ENCODE measurements at places on chromosomes 11 and 22. TPM values are rescaled to one million over a fixed set of nuclear protein-coding genes. Genes with fewer than 3 reads are reported as not detected.

DNA sequence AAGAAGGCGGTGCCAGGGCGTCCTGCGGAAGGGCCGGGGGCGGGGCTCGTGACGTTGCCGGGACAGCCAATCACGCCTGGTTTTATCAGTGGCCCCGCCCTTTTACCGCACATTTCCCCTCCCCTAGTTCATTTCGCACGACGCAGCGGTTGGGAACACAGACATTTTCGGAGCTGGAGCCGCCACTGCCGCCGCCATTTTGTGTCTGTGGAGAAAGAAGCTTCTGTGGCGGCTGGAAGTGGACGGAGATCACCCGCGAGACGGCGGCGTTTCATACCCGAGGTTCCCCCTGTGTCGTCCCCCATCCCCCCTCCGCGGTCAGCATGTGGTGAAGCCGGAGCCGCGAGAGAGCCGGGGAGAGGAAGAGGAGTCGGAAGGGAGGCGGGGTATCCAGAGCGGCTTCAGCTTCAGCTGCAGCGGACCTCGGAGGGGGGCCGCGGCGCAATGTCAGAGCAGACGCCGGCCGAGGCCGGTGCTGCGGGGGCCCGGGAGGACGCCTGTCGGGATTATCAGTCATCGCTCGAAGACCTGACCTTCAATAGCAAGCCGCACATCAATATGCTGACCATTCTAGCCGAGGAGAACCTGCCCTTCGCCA is at the start of gene PCF11:
Gene PCF11, plus strand, starts transcription at position 136 of the 598 bp plus-strand sequence. Its CDS starts 309 bp downstream, at position 445.
- DNase-seq: no peak

GRCh38 chr11:75400146-75400865 is 988 bp downstream of the RPS3 start:
- DNase-seq: no peak

GRCh38 chr22:20885557-20886323 is 26.9 kb downstream of the SNAP29 start:
- peak; percentile 75 for DNase-seq

DNA sequence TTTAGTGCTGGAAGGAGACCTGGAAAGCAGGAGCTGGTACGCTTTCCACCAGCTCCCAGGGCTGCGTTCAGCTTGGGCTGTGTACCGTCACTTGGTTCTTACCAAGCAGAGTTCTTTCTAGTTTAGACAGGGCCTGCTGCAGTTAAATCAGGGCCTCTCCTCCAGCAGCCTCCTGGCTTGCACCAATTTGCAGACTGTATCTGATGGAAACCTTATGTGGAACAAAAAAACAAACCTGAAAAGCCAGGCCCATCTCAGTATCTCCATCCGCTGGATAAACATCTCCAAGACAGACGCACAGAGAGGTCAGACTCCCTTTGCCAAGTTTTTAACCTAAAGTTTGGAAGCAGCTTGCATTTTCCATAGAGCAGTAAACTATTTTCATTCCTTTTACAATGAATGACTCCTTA is 288.6 kb upstream of the SORL1-AS1 start:
- no peak for DNase-seq

GRCh38 chr11:104529213-104529612 is 365.3 kb upstream of the PDGFD start:
- DNase-seq: no peak

DNA sequence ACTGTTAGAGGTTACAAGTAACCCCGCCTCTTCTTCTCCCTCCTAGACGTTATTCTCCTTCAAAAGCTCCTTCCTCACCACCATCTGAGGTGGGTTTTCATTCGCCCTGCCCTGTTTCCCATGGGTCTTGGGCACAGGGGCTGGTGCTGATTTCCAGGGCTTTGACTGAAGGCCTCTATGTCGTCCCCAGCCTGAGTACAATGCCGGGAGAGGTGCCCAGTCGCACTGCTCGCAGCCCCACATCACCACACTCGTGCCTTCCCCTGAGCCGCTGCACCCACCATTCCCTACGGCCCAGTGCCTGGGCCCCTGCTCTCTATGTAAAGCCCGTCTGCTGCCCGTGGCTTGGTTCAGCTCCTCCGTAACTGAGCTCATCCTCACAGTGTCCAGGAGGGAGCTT is 169.8 kb downstream of the DSCAML1 start:
- no peak for DNase-seq

DNA sequence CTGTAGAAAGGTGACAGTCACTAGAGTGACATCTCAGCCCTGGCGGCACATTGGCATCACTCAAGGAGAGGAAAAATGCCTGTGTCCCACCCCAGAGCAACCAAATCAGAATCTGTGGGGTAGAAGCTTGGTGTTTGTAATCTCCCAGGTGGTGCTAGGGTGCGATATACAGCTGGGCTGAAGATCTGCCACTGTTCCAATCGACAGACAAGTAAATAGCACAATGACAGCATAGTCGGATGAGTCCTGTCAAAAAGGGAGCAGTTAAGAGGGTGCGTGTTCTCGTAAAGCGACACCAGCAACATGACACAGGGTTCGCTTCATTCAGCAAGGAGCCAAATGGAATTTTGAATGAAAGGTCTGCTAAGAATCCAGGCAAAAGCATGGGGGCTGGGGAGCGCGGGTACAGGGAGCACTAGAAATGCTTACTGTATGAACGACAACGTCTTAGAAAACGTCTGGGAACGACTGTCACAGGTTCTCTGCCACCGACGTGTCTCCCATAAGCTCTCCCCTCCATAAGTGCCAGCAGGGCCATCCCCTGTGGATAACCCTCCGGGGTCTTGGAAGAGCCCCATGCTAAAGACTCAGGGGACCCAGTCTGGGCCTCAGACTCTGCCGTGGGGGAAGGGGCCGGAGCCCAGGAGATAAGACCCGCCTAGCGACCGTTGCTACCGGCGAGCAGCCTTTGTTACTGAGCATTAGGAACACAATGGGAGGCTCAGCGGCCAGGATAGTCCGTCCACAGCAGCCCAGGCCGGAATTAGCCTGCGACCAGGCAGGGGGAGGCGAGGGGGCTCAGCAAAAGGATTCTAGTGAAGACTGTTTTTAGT is 20.8 kb downstream of the ADA2 start:
- DNase-seq: no peak

Gene MRPL17
- 1,705 TPM for total RNA-seq

Gene DMC1
- total RNA-seq: 0.26 TPM

Gene YPEL4
- total RNA-seq: not detected

Gene DDX10
- total RNA-seq: 18.9 TPM
